Esophagus muscularis mucosa (tissue), 4 donors: ENCODE measurements at places on chromosomes 5 and 9.

GRCh38 chr5:36462295-36463021, 143.9 kb upstream of the SLC1A3 start:
- DNase-seq = no peak

GRCh38 chr5:96822686-96823459, 15.1 kb upstream of the ERAP1 start:
- no peak for DNase-seq

DNA sequence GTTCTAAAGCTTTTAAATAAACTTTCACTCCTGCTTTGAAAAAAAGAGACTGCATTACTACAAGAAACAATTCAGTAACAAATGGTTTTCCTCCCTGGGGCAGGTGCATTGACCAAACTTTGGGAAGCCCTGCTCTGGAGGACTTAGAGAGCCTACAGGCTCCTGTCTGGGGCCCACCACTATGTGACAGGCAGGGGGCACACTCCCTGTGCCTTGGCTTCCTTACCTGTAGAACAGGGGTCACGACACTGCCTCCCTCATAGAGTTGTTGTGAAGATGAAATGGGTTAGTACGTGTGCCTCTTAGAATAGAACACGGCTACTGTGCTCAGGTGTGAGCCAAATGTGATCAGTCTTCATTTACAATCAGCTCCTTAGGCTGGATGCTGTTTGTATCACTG, 130.1 kb downstream of the GPBP1 start:
- peak; percentile 34 for DNase-seq

DNA sequence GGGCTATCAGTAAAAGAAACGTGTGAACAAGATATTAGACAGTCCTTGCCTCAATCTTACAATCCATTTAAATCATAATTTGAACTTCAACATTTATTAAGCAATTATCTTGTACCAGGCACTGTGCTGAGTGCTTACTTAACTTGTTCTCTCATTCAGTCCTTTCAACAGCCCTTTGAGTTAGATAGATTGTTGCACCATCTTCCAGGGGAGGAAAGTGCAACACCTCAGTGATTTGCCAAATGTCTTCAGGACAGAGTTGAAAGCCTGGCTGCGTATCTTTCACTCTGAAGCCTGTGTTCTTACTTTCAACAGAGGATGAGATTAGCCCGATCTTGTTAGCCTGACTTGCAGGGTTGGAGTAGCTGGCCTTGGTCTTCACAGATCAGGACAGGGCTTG, 34.2 kb upstream of the SUB1 start:
- DNase-seq = no peak

GRCh38 chr9:38694676-38695075, 25.3 kb downstream of the FAM240B start:
- no peak for DNase-seq

GRCh38 chr9:5876026-5876425, 14.7 kb upstream of the MLANA start:
- no peak for DNase-seq
